ENCODE measurements at places on chromosomes 13 and 19.

GRCh38 chr13:94696171-94696570 lies 16.2 kb downstream of the SOX21 start:
- no peak for DNase-seq

DNA sequence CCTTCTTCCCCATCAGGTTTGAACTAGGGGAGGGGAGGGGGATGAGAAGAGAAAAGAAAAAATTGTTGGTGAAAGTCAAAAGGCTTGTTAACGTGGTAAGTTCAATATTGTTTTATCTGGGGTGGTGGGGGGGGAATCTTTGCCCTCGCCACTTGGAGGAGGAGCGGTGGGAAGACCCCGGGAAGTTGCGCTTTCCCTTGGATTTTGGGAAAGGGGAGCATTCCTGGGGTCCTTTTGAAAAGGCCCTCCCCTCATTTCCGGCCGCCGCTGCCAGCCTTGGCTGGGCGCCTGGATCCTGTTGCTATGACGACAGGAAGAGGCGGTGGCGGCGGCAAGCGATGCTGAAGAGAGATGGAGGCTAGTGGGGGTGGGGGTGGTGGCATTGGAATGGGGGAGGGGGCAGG lies 4.6 kb upstream of the CACNG8 start:
- DNase-seq = peak; percentile 78

- DNase-seq = no peak
Observed at GRCh38 chr13:98413796-98414195, 163.1 kb downstream of the STK24 start.

DNA sequence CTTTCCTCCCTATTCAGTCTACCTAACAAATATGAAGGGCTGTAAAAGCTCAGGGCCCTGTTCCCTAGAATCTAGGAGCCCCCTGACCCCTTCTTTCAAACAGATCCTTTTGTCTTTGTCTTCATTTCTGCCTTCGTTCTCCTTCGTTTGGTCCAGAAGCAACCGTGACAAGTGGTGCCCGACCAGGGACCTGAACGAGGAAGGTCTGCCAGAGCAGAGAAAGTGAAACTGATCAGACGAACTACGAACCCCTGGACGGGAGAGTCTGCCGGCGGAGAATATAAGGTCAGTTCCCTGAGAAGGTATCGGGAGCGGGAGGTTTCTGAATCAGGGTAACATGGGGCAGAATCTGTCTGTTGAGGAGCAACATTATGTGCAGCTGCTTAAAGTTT lies 751 bp downstream of the ERVK3-1 start:
- DNase-seq = no peak

- no peak for DNase-seq
Observed at GRCh38 chr13:20360835-20361412, 128.8 kb upstream of the GJB6 start.

DNA sequence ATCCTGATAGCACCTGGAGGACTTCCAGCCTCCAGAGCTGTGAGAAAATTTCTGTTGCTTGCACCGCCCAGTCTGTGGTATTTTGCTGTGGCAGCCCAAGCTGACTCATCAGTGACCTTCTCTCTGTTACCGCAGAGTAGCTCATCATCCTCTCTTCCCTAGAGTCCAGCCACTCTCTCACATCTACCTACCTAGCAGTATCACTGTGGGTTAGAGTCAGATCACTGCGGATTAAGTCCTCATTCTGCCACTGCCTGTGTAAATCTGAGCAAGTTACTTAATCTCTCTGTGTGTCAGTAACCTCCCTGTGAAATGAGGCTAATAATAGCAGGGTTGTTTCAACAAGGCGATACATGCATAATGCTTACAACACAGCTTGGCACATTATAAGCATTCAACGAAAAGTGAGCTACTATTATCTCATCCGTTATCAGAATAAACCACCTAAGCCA lies 40.3 kb upstream of the USPL1 start:
- no peak for DNase-seq

DNA sequence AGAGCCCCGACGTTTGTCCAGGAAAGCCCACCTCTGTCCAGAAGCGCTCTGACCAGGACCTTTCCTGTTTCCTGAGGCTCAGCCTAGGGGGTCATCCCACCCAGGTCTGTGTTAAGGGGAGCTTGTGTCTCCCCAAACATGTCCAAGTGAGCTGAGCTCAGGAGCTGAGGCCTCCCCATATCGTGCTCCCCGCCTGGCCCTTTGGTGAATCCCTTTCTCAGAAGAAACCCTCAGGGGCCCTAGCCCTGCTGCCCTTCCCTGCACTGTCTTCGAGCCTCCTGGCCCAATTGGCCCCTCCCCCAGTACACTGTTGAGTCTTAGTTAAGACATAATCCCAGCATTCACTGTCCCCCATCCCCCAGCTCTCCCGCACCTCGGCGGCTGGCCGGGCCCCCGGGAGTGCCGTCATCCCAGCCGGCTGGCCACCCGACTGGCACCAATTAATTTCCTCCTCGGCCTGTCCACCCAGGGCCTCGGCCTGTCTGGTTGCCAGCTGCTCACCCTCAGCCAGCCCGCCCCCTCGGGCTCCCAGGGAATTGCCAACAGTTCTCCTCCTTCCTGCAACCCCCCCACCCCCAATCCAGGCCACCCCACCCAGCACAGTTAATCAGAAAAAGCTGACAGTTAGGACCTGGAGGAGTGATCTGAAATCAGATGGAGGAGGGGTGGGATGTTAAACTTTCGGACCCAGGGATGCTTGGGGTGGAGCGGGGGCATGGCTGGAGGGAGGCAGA lies 13.6 kb downstream of the IER2 start:
- peak; percentile 9 for DNase-seq

GRCh38 chr19:1855040-1855827 lies 7.0 kb upstream of the REXO1 start:
- no peak for DNase-seq

DNA sequence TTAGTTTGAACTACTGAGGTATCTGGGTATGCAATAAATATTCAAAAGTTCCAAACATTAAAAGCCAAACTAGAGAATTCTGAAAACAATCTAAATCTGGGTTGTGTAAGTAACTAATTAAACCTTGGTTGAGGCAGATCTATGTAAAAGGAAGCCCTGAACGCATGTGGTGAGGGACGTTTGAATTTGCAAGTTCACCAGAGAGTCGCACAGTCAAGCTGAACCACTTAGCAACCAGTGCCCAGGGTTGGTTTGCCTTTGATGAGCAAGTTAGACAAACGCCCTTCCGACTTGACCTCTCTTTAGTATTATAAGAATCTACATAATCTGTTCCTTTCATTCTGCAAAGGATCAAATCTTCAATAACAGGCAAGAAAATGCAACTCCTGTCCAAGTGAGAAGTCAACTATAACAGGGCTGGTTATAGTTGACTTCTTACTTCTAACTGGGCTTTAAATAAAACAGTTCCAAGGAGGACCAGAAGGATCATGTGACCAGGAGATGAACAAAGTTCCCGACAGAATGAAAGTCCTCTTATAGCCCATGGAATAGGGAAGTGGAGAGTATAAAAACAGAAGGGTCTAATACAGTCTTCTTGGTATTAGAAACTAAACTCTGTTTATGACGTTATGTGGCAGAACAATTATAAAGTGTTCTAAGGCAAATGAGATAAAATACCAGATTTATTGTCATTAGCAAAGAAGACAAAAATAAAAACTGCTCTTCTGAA lies 40.6 kb downstream of the PHF11 start:
- no peak for DNase-seq

- DNase-seq = no peak
Observed at GRCh38 chr13:29487466-29488454, 107.7 kb downstream of the SLC7A1 start.

DNA sequence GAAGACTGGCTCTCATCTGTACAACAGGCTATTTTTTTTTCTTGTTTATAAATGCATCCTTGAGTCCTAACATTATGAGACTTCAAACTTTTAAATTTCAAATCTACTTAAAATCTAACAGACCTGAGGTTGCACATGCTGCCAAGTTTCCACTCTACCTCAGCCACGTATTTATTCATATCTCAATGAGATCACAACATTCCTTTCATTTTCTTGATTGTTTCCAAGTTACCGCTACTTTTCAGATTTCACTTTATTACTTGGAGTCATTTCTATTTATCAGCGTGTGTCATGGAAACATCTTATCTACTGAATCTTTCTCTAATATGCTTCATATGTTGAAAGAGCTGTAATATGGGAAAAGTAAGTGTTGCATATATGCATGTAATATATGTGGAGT lies 1257.5 kb upstream of the ATXN8OS start:
- DNase-seq = no peak

- DNase-seq = no peak
Observed at GRCh38 chr13:100584896-100585295, 3.7 kb downstream of the GGACT start.

DNA sequence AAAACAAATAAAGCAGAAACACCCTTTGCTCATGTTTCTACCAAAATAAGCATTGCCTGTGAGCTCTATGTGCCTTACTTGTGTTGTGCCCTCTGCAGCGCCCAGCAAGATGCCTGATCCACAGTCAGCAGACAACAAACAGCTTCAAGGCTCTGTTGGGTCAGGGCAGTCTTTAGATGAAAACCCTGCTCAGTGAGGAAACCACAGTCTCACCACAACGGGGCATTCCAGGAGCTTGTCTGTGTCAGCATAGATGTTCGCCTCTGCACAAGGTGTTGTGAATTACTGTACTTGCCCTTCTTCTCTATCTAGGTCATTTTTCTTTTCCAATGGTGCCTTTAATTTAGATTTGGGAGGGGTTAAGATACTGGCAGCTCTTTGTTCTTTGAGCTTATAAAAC lies 251.9 kb downstream of the COL4A1 start:
- DNase-seq = no peak

GRCh38 chr13:58960888-58961287 lies 1202.8 kb downstream of the DIAPH3 start:
- no peak for DNase-seq

DNA sequence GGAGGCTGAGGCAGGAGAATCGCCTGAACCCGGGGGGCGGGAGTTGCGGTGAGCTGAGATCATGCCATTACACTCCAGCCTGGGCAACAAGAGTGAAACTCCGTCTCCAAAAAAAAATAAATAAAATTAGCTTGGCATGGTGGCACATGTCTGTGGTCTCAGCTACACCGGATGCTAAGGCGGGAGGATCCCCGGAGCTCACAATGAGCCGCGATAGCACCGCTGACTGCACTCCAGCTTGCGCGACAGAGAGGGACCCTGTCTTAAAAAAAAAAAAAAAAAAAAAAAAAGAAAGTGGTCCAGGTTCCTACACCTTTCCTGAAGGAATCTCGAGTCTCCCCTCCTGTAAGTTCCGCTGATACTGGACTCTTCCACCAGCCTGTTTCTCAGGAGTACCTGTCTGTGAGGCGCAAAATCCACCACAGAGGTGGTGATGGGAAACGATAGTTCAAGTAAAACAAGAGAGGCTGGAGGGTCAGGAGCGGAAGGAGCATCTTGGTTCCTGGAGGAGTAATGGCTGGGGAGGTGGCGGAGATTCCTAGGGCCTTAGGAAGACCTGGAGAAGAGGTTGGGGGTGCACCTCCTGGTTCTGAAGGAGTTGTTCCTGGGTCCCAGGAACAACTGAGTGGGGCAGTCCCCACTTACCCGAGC lies 471 bp downstream of the FUT1 start:
- DNase-seq = no peak

GRCh38 chr13:110433014-110433413 lies 125.9 kb downstream of the COL4A2 start:
- DNase-seq = no peak

GRCh38 chr13:70544706-70545105 lies 436.5 kb upstream of the KLHL1 start:
- no peak for DNase-seq

DNA sequence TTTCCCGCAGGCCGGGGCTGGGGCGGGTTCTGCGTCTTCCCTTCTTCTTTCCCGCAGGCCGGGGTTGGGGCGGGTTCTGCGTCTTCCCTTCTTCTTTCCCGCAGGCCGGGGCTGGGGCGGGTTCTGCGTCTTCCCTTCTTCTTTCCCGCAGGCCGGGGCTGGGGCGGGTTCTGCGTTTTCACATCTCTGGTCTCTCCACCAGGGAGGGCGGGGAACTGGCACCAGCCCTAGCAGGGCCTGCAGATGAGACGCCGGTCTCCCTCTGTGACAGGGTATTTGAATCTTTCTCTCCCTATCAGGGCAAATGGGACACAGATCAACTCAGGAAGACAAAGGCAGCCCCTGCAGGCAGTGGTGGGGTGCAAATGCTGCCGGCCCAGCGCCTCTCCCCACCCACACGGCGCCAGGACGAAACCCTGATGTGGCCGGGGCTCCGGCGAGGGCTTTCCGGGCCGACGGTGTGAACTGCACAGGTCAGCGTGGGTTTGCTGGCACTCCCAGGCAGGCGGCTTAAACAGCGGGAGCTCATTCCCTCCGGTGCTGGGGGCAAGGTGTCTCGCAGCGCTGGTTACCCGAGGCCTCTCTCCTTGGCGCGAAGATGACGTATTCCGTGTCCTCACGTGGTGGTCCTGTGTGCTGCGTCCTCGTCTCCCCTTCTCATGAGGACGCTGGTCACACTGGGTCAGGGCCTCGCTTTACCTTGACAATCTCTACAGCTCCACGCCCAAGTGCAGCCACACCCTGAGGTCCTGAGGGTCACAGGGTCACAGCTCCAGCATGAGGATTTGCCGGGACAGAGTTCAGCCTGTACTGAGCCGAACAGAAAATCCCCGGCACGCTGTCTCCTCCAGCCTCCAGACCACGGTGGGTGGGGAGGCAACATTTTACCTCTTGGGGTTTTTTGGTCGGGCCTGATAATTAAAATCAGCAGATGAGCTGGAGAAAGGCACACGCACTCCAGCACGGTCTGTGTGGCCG lies 717 bp upstream of the C13orf46 start:
- DNase-seq = no peak

DNA sequence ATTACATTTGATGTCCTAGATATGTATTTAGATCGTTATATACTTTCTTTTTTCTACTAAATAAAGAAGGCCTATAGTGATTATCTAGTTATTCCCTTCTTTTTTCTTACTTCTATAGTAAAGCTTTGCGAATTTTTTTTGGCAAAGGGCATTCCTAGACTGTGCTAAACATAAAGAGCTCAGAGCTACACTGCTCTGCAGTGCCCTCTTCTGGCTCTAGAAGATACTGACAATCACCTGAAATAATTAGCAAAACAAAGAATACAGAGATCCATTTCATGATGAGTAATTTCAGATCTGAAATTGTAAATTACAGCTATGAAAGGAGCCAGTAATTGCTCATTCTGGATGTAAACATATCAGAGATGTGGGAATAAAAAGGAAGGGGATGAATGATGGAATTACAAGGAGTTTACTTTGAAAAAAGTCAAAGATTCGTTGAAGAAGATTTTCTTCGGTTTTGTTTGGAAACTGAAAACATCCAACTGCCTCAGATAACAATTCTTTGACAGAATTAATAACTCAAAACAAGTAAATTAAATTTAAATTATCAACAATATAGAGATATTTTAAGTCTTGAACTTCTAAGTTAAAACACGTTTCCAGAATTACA lies 288.5 kb downstream of the NALCN start:
- DNase-seq = peak; percentile 47

All from NCI-H2227 treated with DMSO at 0.1 percent for 48 hours (cell line).